Fibroblast of skin of abdomen (primary cell): ENCODE measurements at places on chromosomes 7 and 10.

GRCh38 chr10:1598393-1599153 is 138.8 kb downstream of the ADARB2 start:
- no peak for DNase-seq

GRCh38 chr10:35684586-35684985 is 42.5 kb upstream of the FZD8 start:
- DNase-seq, result no peak

GRCh38 chr10:22618078-22618785 is 96.1 kb downstream of the PIP4K2A start:
- peak; percentile 21 for DNase-seq

GRCh38 chr7:78438433-78438832 is 639.9 kb downstream of the PHTF2 start:
- no peak for DNase-seq

DNA sequence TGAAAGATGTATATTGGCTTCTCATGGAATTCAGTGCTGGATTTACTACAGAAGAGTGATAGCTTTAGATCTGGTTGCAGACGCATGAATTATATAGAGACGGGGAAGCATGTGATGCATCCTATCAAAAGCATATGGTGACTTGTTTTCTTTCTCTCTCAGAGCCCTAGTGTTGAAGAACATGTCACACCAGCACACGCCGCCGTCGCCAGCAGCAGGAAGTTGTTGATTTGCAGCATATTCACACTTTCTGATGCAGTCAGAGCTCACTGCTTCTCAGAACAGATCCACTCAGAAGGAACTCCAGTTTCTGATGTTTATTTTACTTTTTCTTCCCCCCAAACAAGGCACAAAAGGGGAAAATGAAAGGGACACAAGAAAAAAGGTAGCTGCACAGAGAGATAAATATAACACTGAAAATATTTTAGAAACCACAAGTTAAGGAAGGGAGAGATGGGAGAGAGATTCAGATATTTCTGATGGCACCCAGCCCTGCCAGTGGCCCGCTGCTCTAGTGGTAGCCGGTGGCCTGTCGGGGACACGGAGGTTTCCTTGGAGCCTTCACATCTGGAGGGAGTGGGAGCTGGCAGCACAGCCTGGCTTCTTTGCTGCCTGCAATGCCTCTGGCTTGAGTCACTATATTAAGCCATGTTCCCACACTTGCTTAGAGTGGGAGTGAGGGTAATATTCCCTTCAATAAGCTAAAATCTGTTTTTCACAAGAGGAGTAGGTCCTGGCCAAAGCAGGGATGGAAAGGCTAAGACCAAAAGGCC is 123.2 kb downstream of the NRP1 start:
- peak; percentile 85 for DNase-seq

DNA sequence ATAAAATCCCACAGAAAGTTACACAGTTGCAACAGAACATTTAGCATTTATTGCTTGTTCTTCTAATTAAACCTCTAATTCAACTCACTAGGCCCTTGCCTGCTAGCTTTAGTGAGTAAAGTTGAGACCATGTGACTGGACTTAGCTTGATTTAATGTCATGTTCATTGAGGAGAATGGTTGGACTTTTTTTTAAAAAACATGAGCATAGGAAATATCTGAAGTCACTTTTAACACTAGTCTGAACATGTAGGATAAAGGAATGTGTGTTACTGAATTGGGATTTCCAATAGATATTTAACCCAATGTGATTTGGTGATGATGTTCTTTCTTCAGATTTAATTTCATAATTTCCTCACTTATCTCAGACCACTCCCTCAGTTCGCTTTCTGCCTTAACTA is 24.6 kb upstream of the GLCCI1 start:
- DNase-seq, result no peak

DNA sequence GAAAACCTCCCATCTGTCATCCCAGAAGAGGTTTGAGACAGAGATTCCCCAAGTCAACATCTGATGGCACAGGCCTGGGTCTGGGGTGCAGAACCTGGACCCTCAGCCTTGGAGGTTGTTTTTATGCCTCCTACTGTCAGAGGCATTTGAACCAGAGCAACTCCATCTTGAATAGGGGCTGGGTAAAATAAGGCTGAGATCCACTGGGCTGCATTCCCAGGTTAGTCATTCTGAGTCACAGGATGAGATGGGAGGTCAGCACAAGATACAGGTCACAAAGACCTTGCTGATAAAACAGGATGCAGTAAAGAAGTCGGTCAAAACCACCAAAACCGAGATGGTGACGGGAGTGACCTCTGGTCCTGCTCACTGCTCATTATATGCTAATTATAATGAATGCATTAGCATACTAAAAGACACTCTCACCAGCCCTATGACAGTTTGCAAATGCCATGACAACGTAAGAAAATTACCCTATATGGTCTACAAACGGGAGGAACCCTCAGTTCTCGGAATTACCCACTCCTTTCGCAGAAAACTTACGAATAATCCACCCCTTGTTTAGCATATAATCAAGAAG is 92.0 kb downstream of the ITGA8 start:
- no peak for DNase-seq

GRCh38 chr7:150903606-150904005 is 51.3 kb downstream of the AOC1 start:
- DNase-seq, result no peak

GRCh38 chr7:105796365-105796764 is 80.0 kb downstream of the ATXN7L1 start:
- peak; percentile 61 for DNase-seq

- DNase-seq, result no peak
Measured at GRCh38 chr7:99599836-99600235, 1.8 kb downstream of the TMEM225B start.

DNA sequence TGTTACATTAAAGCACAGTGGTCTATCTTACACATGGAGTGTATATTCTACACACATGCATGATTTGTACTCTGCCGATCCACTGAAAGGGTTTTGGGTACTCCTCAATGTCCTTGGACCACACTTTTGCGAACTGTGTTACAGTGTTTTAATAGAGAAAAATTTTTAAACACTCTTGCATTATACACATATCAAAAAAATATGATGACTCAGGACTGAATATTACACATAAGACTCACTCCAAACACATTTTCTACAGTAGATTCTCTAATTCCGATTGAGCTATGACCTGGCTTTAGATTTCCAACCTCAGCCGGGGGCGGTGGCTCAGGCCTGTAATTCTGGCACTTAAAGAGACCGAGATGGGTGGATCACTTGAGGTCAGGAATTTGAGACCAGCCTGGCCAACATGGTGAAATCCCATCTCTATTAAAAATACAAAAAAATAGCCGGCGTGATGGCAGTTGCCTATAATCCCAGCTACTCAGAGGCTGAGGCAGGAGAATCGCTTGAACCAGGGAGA is 222.4 kb downstream of the CACNA2D1 start:
- DNase-seq, result no peak

DNA sequence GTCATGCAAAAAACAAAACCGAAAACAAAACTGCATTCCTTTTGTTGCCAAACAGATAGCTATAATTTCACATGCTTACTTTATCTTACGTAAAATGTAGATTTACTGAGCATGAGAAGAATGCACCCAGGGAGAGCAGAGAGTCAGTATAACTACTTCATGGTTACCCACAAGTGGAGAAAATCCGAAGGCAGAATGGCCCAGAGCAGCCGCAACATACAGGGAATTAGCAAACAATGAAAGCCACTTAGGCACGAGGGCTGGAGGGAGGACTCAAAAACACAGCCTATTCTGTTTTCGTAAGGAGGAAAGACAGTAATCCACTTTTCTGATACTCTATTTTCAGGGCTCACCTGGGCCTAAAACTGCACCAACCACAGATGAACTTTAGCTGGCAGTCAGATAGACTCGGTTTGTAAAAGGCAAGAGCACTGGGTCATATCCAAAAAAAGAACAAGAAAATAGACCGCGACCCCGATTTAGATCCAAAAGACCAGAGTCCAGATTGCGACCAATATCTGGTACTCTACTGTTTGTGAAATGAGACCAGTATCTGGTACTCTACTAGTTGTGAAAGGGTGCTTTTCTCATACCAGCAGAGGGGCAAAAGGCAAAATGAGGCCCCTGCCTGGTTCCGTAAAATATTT is 1.3 kb downstream of the ITPRIP start:
- DNase-seq, result peak; percentile 81

- DNase-seq, result peak; percentile 38
Measured at GRCh38 chr7:26197153-26198115, 3.1 kb downstream of the HNRNPA2B1 start.

- DNase-seq, result no peak
Measured at GRCh38 chr7:22358820-22359697, 2.1 kb upstream of the RAPGEF5 start.

DNA sequence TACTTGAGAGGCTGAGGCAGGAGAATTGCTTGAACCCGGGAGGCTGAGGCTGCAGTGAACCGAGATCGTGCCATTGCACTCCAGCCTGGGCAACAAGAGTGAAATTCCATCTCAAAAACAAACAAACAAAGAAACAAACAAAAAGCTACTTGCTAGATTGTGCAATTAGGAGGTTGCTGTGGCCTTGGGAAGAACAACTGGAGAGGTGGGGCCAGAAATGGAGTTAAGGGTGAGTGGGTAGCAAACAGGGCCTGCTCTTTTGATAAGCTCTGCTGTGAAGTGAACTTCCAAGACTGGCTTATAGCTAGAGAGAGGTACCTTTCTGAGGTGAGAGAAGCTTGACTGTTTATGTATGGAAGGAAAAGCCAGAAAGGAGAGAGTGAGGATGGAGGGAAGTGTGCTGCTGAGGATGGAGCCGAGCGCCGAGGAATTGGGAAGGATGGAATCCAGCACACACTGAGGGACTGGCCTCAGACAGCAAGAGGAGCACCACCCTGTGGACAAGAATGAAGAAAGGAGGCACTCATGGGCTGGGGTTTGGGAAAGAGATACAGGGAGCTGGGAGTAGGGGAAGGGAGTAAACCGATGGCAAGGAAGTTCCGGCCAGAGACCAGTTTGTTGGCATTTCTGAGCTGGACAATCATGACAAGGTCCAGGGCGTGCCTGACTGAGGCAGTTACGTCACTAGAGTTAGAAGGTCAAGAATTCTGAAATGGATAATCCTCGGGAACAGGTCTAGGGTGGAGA is 7.0 kb upstream of the RPEL1 start:
- peak; percentile 62 for DNase-seq

DNA sequence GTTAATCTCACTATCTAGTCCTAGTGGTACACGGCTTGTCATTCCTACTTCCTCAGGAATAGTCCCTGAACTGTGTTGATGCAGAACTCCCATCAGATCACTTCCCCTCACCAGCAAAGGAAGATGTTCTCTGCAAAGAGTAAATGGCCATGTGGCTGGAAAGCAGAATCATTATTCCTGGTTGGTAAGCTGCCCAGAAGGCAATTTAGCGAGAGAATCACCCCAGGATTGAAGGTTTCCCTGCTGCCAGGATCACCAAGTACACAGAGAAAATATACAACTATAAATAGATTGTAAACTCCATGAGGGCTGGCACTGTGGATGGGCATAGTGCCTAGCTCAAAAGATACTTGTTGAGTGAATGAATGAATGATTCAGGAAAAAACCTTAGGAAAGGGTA is 115.0 kb downstream of the GFRA1 start:
- DNase-seq, result no peak

DNA sequence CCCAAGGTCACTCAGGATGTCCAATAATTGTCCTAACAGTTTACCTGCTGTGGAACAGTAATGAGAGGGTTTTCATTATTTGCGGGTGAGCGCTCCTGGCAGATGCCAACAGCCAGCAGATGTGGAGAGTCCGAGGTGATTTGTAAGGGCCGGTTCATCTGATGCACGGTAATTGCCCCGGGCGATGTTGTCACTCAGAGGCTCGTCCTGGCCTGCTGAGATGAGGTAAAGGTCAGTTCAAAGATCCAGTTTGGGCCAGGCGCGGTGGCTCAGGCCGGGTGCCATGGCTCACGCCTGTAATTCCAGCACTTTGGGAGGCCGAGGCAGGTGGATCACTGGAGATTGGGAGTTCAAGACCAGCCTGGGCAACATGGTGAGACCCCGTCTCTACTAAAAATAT is 16.9 kb downstream of the LHPP start:
- no peak for DNase-seq

DNA sequence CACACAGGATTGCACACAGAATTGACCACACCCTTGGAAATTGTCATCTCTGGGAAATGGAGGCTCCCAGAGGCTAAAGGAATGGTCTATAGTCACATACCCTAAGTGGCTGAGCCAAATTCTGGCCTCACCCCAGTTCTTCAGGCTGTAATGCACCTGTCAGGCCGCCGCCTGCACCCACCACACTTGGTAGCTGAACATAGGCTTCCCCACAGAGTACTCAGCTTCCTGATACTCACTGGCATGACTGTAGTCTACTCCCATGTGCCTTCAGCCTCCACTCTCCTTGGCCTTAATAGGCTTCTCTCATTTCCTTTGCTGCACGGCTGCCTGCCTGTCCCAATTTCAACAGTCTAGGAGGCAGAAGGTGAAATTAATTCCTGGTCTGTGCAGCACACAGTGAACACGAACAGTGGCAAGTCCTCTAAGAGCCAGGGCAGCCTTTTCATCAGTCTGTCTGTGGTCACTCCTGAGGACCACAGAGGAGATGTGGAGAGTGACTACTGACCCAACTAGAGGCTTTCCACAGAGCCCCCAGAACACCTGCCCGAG is 42.5 kb downstream of the NUDCD3 start:
- DNase-seq, result no peak

GRCh38 chr10:89981891-89982290 is 280.5 kb downstream of the KIF20B start:
- peak; percentile 25 for DNase-seq

GRCh38 chr10:71219918-71220688 is 7.7 kb downstream of the UNC5B start:
- DNase-seq, result no peak

- no peak for DNase-seq
Measured at GRCh38 chr10:133013463-133013862, 71.1 kb upstream of the CFAP46 start.

DNA sequence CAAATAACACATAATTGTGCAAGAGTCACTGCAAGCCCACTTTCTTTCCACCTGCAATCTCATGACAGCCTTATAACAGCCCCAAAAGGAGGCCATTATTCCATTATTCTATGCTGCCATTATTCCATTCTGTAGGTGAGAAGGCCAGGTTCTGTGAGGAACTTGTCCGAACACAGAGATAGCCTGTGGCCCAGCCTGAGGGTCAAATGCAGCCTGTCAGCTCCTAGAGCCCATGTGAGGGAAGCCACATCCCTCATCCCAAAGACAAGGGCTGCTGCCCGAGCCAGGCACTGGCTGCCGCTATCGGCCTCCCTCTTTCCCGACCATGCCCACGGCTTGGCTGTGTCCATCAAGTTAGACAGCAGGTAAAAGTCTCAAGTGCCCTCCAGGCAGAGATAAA is 24.1 kb upstream of the C10orf71 start:
- DNase-seq, result no peak

DNA sequence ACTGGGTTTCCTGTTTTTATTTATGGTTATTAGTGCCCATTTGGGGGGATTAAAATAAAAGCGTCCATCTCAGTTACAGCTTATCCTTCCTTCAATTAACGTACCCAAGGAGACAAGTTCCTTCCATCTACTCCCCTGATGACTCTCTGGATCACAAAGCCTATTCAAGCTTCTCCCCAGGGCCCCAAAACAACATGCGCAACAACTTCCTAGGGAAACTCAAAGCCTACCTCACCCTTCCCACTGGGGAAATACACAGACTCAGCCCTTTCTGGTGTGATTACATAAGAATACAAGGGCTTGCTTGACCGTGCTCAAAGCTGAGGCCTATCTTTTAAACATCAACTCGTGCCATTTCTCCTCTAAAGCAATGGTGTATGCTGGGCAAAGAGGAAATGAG is 112.4 kb downstream of the CDK6 start:
- DNase-seq, result no peak
